ENCODE measurements at places on chromosomes 5 and 9.

DNA sequence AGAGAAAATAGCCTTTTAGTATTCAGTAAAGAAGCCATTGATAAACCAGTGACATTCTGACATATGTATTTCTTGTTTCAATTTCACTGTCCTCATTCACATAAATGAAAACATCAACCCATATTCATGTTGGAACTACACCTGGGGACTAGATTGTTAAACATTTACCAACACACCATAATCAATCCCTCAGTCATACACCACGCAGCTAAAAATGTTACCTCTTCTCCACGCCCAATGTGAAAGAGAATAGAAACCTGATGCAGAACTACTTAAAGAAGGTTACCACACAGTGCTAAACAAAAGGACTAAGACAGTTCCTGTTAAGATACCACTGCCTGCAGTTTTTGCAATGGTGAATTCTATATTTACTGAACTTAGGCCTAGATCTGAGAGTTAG is 518.9 kb downstream of the PRELID2 start:
- no peak for DNase-seq

DNA sequence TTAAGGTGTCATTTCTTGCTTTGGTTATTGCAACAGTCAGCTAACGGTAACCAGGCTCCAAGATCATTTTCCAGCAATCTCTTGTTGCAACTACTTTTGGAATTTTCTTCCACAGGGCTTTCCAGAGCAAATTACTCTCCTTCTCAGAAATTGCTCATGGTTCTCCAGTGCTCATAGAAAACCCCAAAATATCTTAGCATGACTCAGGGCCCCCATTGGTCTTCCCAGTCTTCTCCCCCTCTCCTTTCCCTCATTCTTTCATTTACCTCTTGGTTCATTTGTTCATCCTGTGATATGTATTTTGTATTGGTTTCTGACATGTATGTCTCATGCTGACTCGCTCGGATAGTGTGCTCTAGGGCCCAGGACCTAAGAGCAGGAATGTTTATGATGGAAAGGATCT is 35.6 kb downstream of the WWC1 start:
- DNase-seq = no peak

DNA sequence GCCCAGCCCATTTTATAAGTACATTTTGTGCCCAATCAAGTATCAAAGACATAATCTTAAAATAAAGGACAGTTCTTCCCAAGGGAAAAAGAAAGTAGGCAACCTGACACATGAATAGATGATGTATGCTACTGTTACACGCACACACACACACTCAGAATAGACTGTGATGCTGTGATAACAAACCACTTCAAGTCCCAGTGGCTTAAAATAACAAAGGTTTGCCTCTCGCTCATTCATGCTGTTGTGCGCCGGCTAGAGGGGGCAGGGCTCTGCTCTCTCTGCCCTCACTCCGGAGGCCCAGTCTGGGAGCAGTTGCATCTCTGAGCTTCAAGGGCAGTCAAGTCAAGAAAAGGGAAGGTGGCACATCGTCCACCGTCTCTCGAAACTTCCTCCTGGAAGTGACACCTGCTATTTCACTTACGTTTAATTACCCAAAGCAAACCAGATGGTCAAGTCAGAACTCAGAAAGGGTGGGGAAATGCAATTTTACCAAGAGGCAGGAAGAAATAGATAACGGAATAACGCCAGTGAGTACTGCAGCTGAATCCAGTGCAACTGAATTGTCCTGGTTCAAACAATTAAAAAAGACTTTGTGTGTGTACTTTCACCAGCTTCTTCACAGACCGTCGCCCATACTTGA is 43.3 kb downstream of the ANKRD33B start:
- no peak for DNase-seq

DNA sequence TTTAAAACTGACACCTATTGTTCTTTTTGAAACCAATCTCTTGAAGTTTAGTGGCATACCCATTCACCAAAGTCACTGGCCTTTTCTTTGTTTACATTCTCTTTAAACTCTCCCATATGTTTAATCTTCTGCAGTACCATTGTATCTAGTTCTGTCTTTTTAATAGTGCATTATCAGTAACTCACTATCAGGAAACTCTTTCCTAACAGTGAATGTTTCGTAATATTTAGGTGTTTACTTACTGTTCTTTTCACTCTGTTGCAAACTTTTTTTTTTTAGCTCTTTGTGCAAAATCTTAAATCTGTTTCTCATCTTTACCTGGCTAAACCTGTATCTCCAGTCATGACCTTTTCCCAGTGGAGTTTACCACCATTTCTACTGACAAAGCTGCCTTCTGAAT is 17.2 kb downstream of the SMAD5 start:
- no peak for DNase-seq

- DNase-seq = no peak
These were observed 180.2 kb downstream of the ALDH1A1 start for GRCh38 chr9:72772661-72773060.

DNA sequence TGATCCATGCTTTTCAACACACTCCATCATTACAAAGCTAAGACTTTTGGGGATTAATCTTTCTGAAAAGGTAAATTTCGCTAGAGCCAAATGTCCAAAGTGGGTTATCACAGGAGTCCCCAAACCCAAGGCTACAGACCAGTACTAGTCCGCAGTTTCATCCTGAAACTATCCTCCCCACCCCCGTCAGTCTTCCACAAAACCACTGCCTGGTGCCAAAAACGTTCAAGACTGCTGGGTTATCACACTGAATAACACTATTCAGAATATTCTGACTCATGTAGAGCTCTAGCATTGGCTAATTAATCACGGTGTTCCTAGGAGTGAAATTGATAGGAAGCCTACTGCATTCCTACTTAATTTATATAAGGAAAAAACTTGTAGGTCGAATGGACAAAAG is 24.7 kb downstream of the ERP44 start:
- DNase-seq = no peak

- DNase-seq = no peak
These were observed 8.1 kb upstream of the MOB3B start for GRCh38 chr9:27537756-27538155.

DNA sequence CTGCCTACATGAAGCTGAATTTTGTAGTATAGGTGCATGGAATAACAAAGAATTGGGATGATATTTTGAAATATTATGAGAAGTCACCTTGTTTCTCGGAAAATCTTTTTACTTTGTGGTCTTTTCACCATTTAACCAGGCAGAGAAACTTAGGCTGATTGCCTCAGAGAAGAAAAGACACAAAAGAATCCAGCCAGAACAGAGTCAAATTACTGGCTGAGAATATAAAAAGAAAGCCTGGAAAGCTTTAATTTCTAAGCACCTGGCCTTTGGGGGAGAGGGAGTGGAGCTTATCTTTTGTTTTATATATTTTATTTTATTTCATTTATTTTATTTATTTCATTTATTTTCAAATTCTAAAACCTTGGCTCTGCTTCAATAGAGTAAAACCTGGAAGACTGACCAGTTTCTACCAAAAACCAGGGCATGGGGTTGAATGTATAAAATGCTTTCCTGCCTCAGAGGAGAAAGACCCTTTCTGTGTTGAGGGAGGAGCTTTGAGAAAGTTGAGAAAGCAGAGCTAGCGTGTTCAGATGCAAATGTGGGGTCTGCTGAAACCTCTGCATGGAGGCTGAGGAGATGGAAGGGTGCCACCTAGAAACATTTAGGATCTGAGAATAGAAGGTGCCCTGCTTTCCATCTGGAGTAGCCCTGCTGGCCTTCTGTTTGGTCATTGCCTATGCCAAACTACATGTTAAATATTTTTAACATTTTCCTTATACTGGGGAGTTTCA is 81.6 kb downstream of the NREP start:
- DNase-seq = no peak

DNA sequence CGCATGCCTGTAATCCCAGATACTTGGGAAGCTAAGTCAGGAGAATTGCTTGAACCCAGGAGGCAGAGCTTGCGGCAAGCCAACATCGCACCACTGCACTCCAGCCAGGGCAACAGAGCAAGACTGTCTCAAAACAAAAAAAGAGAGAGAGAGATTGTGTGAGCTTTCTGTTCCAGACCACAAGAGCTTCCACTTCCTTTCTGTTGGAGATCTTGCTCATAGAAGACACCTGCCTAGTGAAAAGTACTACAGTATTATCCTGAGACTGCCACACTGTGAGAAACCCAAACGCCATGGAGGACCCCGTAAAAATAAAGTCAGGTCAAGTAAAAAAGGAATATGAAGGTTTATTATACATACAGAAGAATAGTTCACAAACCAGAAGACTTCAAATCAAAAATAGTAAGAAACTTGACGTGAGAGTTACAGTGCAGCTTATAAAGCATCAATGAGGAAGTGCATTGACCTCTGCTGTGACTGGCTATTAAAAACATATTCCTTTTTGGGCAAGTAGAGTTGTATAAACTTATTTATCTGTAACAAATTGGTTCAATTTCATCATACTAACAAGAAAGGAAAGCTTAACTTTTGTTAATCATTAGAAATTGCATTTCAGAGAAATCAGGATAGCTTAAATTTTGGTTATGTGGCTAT is 4.3 kb upstream of the EMB start:
- no peak for DNase-seq

- DNase-seq = no peak
These were observed 44.2 kb downstream of the PKD2L2 start for GRCh38 chr5:137933491-137933911.

DNA sequence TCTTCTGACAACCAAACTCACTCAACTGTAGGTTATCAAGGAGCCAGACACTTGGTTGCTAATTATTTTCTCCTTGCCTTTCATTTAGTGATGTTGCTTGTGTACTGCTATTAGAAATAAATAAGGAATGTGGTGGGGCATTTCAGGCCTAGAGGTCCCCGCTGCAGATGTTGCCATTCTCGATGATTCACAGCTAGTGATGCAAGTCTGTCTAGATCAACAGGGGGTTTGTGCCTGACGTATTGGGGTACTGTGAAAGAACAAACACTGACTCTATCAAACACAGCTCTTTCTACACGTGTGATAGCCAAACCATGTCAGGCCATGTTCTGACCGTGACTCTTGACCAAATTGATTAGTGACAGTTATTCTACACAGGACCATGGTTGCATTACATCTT is 144.7 kb downstream of the OSTF1 start:
- DNase-seq = no peak

DNA sequence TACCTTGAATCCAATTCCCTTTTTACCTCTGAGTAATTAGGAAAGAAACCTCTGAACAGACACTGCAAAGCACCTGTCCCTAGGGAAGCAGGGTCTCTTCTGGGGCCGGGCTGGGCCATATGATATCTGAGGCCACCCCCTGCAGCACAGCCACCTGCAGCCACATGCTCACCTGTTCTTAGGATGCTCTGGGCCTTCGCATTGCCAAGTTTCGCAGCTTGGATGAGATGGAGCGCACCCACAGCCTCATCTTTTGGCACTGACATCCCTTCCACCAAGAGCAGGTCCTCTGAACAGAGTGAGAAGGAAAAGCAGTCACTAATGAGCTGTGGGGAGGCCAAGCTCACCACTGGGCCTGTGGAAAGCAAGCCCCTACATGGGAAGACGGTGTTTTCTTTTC is 27.3 kb downstream of the CLTA start:
- DNase-seq = no peak

GRCh38 chr9:100577776-100578448 is at the start of gene CAVIN4:
Gene CAVIN4, plus strand, starts transcription at chr9:100578079. Its CDS starts 65 bp downstream, at chr9:100578144.
- no peak for DNase-seq

- DNase-seq = no peak
These were observed 22.5 kb upstream of the N4BP3 start for GRCh38 chr5:178090856-178091255.

All from D341Med (cell line).